Lower lobe of right lung (tissue), 2 donors: ENCODE measurements at places on chromosomes 5 and 9. TPM values are rescaled to one million over a fixed set of nuclear protein-coding genes. Genes with fewer than 3 reads are reported as not detected.

- DNase-seq = no peak
Measured at GRCh38 chr9:118721923-118722322, 647.3 kb downstream of the BRINP1 start.

DNA sequence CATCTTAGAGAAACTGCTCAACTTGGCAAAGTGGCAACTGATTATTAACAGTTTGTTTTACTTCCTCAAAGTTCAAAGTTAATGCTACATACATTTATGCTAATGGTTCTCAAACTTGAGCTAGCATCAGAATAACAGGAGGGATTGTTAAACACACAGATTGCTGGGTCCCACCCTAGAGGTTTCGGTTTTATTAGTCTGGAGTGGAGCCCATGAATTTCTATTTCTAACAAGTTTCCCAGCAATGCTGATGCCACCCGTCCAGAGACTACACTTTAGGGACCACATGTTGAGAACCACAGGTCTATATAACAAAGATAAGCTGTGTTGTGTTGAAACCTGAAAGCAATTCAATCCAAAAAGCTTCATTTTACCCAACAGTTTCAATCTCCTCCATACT is 95.3 kb downstream of the FBXW11 start:
- DNase-seq = no peak

- DNase-seq = no peak
Measured at GRCh38 chr9:124477648-124478285, 27.5 kb downstream of the ADGRD2 start.

DNA sequence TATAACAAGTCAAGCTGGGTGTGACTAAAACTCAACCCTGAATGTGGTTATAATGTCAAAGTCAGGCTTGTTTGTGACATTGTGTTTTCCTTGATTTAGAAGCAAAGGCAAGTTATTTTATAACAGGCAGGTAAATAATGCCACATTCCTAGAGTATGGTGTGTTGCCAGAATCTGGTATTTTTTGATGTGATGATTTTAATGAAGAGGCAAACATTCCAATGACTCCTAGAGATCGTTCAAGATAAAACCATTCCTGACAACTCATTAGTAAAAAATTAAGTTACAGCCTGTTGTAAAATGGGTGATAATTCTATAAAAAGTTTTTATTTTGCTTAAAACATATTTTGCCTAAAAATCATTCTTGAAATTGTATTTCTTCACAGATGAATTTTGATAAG is 60.0 kb downstream of the RAB14 start:
- DNase-seq = no peak

GRCh38 chr5:107393851-107394250 is 276.9 kb downstream of the EFNA5 start:
- DNase-seq = no peak

GRCh38 chr5:93850311-93850710 is 108.9 kb upstream of the POU5F2 start:
- DNase-seq = no peak

DNA sequence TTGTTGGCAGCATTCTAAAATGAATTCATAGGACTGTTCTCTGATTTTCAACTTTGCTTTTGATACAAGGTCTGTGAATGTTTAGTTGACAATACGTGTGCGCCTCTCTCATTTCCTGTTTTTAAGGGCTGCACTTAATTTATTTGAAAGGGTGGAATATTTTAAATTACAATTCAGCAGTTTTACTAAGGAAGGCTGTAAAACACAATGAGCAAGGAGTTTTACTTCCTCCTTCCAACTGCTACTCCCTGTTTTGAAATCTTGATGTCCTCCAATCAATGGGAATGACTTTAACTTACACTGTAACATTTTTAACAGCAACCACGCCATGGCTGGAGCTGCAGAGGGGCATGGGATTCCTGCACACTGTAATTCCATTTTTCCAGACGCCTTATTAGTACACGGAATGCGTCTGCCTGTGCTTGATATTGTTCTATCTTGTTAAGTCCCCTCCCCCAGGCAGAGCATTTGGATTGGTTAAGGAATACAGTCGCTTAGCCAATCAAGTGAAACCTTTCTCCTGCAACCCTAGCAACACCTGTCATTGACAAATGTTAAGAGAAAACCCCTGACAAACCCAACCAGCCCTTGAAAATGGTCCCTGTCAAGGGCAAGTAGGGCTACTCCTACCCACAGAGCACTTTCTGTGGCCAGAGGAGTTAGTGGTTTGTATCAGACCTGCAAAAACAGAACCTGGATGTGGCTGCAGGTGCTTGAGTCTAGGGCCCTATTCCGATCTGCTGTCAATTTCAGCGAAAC is 12.5 kb upstream of the ZSWIM6 start:
- DNase-seq = no peak

DNA sequence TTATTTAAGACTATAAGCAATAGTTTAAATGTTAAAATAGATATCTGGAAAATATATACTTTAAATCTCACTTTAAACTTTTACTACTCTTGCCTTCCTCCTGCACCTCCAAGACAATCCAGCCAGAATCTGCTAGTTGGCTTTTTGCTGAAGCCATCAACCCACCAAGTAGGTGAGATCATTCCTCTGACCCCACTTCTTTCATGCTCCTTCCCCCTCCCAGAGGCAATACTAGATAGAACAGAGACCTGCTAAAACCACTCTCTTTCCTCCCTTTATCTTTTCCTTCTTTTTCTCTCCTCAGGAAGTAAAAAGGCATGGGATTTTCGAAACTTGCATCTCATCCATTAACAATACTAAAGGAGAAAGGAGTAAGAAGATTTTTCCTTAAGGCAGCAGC is 30.1 kb upstream of the CAMK4 start:
- DNase-seq = no peak

- no peak for DNase-seq
Measured at GRCh38 chr5:90641528-90641927, 82.9 kb downstream of the ADGRV1 start.

DNA sequence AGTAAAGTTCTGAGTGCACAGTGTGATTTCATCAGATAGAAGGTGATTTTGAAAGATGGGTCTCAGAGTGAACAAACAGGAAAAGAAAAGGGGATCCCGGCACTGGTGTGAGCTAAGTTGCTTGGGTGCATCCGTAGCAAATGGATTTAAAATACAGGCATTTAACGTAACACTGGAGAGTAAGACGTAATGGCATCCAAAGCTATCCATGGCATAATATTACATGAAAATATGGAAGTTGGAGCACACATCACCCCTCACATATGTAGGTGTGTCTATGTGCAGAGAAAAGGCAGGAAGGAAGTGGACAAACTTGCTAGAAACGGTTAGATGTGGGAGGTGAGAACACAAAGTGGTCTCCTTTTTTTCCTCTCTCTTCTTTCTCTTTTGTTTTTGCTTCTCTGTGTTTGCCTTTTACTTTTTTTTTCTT is 38.2 kb upstream of the SEMA4D start:
- DNase-seq = no peak

GRCh38 chr5:145946112-145946861 is 9.9 kb downstream of the SH3RF2 start:
- no peak for DNase-seq

DNA sequence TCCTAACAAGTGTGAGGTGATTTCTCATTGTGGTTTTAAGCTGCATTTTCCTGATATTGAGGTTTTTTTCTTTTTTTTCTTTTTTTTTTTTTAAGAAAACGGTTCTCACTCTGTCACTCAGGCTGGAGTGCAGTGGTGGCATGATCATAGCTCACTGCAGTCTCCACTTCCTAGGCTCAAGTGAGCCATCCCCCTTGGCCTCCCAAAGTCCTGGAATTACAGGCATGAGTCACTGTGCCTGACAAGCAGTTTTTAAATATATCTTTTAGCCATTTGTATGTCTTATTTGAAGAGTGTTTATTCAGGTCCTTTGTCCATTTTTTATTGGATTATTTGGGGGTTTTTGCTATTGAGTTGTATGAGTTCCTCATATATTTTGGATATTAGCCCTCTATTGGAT is 53.8 kb downstream of the GCNT1 start:
- DNase-seq = no peak

GRCh38 chr5:10459080-10460055 is 17.7 kb downstream of the ROPN1L start:
- no peak for DNase-seq

Gene HACD4
- total RNA-seq = 13.5 TPM

GRCh38 chr5:55517804-55518203 is 17.0 kb downstream of the PLPP1 start:
- DNase-seq = no peak

DNA sequence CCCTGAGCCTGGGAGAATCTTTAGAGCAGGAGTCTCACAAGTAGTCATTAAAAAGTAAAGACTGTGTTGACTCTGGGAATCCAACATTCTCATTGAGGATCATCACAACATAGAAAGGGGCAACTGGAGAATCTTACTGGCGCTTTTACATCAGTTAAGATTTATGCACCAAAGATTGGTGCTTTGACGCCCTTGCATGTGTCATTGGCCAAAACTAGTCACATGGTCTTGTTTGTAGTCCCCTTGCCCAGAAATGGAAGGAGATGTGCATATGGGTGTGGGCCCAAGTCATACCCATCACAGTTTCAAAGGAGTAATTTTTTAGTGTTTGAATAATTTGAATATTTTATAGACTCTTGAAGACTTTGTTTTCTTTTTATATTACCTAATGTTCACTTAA is 228.2 kb downstream of the PRR16 start:
- DNase-seq = no peak

Gene NCBP1
- 22.8 TPM for total RNA-seq

- DNase-seq = no peak
Measured at GRCh38 chr9:26324786-26325443, 567.7 kb downstream of the CAAP1 start.

- no peak for DNase-seq
Measured at GRCh38 chr5:171598641-171599152, 179.2 kb downstream of the FGF18 start.

- no peak for DNase-seq
Measured at GRCh38 chr9:17865881-17866280, 287.0 kb downstream of the SH3GL2 start.

Gene SPAG8
- 13.3 TPM for total RNA-seq

Gene RPL37
- total RNA-seq = 965 TPM

DNA sequence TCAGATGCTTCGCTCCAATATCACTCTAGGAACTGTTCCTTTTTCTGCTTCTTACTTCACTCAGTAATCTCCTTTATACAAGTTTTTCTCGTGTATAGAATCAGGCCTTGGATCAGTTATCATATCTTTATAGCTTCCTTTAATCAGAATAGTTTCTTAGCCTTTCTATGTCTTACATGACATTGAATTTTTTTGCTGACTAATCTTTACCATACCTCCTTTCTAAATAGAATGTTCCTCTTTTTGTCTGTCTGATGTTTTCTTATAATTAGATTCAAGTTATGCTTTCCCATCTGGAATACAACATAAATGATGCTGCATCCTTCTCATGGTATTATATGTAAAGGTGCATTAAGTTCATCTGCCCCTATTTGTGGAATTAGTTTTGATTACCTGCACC is 40.2 kb upstream of the TYRP1 start:
- DNase-seq = no peak

Gene IL33
- 47.8 TPM for total RNA-seq

DNA sequence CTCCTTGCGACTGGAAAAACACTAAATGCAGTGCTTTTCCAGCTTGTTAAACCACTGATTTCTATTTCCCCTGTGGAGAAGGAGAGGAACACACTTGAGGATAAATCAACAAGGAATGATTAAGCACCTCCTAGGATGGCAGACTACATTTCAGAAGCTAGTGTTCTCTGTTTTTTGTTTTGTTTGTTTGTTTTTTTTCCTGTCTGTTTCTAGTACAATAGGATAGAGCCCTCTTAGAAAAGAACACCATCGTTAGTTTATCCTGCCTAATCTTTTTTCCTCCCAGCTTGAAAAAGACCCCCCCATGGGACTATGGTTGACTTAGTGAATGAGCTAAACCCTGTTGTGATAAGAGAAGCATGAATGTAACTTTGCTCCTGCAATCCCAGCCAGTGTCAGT is 3.9 kb upstream of the TAL2 start:
- DNase-seq = no peak

DNA sequence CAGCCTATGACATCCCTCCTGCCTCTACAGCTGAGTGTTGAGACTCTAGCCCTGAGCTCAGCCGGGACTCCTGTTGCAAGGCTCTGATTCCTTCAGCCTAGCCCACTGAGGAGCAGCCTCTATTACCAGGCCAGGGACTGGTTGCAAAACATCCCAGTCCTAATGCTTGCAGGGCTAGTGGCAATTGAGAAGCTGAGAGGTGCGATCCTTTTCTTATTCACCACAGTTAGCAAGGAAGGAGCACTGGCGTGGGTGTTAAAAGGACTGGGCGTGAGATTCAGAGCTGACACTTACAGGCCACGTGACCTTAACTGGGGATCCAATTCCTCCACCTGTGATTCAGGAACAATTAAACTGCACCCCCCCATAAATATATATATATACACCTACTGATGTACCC is 58.8 kb downstream of the GARNL3 start:
- no peak for DNase-seq

GRCh38 chr5:179258922-179259730 is 86.1 kb downstream of the ADAMTS2 start:
- DNase-seq = no peak

GRCh38 chr5:55935371-55935770 is 59.4 kb downstream of the IL6ST start:
- DNase-seq = no peak

DNA sequence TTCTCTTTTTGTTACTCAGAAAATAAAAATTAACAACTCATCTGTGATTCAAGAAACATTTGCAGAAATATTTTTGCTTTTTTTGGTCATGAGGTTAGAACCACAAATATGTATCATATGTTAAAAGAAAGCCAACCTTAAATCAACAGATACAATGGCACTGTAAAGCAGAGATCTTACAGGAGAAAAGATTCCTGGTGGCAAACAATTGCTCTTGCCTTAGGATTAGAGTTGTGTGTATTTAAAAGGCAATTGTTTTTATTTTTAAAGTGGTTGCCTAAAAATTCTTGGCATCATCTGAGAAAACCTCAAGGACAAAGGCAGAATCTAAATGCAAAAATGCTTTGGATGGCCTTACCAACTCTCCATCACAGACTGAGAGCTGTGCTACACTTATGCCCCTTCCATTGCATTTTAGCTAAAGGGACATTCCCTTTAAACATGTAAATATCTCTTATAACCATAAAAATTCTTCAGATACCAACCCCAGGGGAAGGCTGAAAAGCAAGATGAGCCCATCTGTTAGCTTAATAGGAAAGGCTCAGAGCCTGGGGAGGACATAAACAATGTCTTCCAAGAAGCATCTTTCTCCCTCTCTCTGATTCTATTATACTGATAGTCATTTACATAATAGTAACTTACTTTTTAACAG is 100.4 kb downstream of the FAM114A2 start:
- DNase-seq = no peak

Gene VCAN
- total RNA-seq = 133 TPM
